ENCODE measurements at places on chromosomes 11 and 22.

DNA sequence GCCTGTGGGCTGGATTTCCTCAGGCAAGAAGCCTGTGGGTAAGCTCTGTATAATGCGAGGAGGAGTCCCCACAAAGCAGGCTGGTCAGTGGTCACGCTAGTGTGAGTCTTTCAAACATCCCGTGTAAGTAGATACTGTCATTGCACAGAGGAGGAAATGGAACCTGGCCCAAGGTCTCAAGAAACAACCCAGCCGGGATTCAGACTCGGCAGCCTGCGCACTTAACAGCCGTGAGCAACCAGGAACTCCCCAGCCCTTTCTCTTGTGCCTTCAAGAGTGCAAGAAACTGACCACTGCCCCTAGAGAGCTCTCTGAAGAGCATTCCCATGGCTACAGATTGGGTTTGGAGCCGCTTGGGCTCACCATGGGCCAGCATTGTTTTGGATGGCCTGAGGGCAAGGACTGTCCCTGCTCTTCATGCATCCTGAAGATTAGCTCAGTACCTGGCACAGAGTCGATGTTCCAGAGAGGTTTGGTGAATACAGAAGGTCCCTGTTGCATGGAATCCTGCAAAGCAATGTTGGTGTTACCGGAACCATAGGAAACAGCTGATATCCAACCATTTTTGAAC is 6.0 kb downstream of the MPST start:
- no peak for DNase-seq

DNA sequence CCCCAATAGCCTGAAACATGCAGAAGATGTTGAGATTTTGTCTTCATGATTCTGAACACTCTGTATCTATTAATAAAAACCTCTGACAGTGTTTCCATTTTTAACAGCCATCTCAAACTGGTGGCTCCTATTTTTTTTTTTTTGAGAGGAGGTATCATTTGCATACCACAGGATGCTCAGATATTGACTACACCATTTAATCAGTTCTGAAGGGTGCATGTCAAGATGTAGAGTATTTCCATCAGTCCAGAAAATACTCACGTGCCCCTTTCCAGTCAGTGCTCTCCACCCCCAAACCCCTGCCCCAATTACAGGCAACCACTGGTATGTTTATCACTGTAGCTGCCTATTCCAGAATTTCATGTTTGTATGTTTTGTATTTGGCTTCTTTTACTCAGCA is 85.3 kb upstream of the SORL1-AS1 start:
- no peak for DNase-seq

GRCh38 chr22:23220485-23221350 is 40.4 kb downstream of the BCR start:
- no peak for DNase-seq

GRCh38 chr11:77661670-77662069 is 24.1 kb upstream of the CLNS1A start:
- no peak for DNase-seq

Measured in stimulated activated CD4-positive, alpha-beta T cell treated with anti-CD3 and anti-CD28 coated beads, Interleukin-2, amount 100 ng/mL, for 48 hours (primary cell).